Stimulated activated CD4-positive, alpha-beta T cell treated with anti-CD3 and anti-CD28 coated beads, TNF-alpha, amount 100 ng/mL, for 1 hour (primary cell): ENCODE measurements at places on chromosomes 7 and 10.

DNA sequence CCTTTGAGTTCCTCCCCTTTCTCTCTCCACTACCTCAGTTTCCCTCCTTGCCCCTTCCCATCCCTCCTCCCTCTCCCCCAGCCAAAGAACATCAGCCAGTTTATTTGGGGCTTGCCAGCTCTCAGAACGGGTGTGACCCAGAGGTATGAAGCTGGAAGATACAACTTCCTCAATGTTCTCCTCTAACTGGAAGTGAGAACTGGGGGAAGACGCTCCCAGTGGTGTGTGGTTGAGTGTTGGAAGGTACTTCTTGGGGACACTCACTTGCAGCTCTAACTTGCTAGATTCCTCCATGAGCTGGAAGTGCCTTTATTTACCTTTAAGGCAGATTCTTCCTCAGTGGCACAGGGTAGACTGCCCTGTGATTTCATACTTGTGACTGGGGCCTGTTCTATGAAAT lies 110.5 kb upstream of the HABP2 start:
- no peak for DNase-seq

GRCh38 chr7:68203251-68203650 lies 1206.6 kb downstream of the TYW1 start:
- no peak for DNase-seq

DNA sequence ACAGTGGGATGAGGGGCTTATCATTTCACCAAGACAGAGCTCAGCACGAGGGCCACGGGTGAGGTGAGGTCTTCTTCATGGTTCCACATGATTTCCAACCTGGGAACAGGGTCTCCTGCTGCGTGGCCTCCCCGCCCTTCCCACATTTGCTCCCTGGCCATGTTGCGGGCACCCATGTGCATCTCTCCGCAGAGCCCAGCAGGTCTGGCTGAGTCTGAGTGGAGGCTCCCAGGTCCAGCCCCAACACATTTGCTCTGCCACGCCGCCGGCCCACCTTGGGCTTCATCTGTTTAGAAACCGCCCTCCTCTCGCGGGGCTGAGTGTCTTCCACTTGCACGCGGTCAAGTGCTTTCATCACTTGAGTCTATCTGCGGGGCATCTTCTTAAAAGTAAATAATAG lies 14.8 kb upstream of the PRKAR1B start:
- no peak for DNase-seq

DNA sequence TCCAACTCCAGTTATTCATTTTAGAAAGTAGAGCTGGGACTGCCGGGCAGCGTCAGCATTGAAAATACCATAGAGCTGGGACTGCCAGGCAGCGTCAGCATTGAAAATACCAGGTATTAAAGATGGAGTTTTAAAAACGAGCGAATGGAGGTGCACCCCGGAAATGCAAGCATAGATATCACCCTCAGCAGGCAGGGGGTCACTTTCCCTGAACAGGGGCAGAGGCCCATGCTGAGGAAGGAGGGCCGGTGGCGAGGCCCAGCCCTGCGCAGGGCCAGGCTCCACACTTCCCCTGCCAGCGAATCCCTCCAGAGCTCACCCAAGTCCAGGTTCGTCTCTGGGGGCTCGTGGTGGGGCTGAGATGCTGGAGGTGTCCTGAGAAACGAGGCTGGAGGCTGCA lies 84.8 kb upstream of the DIP2C start:
- DNase-seq, result no peak

DNA sequence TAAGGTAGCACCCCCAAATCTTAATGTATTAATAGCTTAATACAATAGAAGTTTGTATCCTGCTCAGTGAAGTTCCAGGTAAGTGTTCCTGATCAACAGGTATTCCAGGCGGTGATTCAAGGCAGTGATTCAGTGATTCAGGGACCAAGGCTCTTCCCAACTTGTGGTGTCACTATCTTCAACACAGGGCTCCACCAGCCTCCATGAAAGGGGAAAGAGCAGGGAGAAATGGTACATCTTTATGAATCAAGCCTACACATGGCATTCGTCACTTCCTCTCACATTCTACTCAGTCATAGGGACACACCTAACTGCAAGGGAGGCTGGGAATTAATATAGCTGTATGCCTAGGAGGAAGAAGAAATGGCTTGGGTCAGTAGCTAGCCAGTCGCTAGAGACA lies 5.1 kb downstream of the GOLGA7B start:
- DNase-seq, result no peak

GRCh38 chr10:125084191-125084613 lies 76.2 kb downstream of the CTBP2 start:
- DNase-seq, result no peak

- DNase-seq, result no peak
Observed at GRCh38 chr10:122141821-122142640, 129.1 kb upstream of the BTBD16 start.

GRCh38 chr10:123621916-123622315 lies 44.2 kb upstream of the GPR26 start:
- DNase-seq, result no peak

DNA sequence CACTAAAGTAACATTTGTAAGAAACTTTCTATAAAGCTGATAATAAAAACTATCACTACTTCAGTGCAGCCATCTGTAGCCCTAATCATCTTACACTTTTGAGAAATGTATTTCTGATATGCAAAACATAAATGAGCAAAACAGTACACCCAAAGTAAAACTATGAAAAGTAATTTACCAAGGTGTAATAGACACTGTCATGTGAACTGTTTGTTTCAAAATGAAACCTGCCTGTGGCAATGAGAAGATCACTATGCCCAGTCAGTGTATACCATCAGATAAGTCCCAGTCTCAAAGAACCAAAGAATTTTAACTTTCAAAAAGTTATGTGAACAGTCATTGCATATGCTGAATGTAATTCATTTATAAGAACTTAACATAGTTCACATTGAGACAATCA lies 398.1 kb downstream of the CDC14C start:
- DNase-seq, result no peak

- DNase-seq, result no peak
Observed at GRCh38 chr7:94266238-94266644, 128.5 kb upstream of the COL1A2 start.

DNA sequence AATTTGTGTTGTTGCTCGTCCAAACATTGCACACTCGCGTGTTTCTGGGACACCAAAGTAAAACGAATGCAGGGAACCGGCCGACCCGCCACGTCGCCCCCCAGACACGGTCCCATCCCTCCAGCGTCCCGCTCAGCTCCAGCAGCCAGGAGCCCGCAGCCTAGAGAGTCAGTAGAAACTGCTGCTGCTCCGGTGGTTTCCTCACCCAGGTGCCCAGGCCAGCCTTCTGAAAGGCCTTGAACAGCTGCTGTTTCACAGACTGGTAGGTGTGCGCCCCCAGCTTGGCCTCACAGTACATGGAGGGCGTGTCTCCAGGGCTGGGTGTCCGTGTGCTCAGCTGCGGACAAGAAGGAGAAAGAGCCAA lies 126.8 kb downstream of the WDR37 start:
- DNase-seq, result no peak

- no peak for DNase-seq
Observed at GRCh38 chr10:124066781-124067714, 26.4 kb downstream of the CHST15 start.

GRCh38 chr10:23496727-23497126 lies 57.9 kb downstream of the OTUD1 start:
- DNase-seq, result no peak

GRCh38 chr7:2688409-2689342 lies 674 bp downstream of the AMZ1 start:
- no peak for DNase-seq

DNA sequence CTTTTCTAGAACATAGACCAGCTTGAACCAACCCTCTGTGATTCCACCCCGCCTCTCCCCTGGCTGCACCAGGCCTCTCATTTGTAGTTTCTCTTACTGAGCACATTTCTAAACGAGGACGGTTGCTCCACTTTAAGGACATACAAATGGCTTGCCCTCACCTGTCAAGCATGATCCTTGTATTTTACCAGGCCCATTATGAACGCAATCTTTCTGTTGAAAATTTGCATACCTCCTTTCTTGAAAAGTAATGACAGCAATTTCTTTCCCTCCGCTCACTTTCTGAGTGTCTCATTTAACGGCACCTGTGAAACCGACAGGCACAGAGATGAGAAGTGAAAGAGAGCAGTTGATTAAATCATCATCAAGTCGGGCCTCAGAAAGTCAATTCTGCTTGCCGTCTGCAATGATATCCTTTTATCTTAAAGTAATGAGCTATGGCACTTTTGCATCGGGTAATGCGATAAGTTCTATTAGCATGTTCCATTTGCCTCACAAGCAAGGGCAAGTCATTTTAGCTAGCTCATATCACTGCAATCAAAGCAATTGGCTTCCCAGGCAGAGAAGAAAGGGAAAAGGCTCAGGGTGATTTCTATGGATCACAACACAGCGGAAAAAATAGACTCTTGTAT lies 705.6 kb upstream of the GALNT17 start:
- no peak for DNase-seq

DNA sequence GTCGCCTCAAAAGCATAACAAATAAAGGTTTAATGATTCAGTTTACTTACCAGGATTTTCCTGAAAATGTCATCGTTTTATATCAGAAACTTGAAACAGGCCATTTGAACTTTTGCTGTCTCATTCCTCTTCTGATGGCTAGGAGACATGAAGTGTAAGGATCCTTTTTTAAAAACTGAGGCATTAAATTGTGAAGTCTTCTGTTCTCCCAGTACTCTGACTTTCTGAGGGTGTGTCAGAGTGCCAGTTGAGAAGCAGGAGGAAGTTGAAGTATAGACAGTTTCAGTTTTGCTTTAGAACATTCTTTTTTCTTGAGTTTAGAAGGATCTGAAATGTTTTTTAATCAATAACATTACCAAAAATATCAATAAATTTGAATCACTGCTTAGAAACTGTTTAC lies at the start of gene SAMD9L:
Gene SAMD9L (minus strand): TSS at position 242 of the 400 bp plus-strand sequence. CDS start 12,414 bp downstream, outside the sequence.
- no peak for DNase-seq

GRCh38 chr10:76309070-76309469 lies 877.6 kb downstream of the LRMDA start:
- DNase-seq, result no peak

GRCh38 chr10:23556727-23557440 lies 118.0 kb downstream of the OTUD1 start:
- no peak for DNase-seq

DNA sequence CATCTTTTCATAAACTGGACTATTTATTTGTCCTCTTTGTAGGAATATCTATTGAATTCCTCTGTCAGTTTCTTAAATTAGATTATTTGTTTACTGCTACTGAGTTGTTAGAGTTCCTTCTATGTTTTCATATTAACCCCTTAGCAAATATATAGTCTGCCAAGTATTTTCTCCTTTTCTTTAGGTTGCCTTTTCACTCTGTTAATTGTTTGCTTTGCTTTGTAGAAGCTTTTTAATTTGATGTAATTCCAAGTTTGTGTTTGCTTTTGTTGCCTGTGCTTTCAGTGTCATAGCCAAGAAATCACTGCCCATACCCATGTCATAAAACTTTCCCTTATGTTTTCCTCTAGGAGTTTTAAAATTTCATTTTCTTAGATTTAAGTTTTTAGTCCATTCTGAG lies 256.2 kb upstream of the SEMA3A start:
- DNase-seq, result no peak

DNA sequence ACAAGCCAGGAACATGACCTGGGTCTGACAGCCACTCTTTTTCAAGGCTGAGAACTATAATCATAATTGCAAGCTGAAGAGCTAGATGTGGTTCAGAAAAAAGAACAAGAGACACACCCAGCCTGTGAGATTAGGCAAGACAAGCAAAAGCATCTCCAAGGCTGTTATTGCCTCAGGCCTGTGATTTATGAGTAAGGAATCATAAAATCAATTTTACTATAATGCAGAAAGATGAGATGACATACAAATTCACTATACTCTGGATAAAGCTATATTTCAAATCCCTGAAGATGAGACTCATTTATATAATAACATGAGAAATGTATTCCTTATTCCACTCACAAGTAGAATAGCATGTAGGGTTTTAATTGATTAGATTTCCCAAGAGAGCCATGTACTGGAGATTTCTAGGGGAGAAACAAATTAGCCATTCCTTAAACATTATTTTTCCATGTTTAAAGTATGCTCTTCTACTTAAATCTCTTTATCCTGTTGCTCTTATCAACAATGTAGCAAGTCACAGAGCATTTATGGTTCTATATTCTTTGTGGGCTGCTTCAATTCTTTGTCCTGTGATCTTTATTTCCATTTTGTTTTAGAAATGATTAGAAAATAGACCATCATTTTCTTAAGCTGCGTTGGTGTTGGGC lies 47.4 kb downstream of the FHIP2A start:
- no peak for DNase-seq

DNA sequence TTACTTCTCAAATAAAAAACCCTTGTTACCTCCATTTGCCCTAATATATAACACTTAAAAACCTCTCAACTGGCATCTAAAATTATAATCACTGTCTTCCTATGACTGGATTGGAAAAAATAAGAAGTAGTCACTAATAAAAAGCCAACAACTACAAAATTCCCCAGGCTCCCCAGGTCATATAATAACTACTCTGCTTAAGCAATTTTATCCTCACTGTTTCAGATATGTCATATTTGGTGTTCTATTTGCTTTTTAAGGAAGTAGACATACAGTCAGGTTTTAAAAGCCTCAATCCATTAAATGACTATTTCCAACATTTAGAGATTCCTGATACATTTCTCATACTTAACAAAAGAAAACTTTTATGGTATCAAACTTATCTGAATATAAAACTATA lies 2.4 kb downstream of the H2AZ2 start:
- no peak for DNase-seq

GRCh38 chr7:17134786-17135185 lies 163.7 kb upstream of the AHR start:
- no peak for DNase-seq

DNA sequence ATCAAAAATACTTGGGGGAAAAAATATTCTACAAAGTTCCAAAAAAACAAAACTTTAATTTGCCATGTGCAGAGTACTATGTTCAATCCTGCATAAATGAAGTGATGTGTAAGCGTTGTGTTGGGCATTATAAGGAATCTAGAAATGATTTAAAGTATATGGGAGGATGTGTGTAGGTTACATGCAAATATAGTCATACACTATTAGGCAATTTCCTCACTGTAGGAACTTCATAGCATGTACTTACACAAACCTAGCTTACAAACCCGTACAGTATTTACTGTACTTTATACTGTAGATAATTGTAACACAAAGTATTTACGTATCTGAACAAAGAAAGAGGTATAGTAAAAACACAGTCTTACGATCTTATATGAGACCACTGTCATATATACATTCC lies 72.3 kb downstream of the NRBF2 start:
- DNase-seq, result no peak

DNA sequence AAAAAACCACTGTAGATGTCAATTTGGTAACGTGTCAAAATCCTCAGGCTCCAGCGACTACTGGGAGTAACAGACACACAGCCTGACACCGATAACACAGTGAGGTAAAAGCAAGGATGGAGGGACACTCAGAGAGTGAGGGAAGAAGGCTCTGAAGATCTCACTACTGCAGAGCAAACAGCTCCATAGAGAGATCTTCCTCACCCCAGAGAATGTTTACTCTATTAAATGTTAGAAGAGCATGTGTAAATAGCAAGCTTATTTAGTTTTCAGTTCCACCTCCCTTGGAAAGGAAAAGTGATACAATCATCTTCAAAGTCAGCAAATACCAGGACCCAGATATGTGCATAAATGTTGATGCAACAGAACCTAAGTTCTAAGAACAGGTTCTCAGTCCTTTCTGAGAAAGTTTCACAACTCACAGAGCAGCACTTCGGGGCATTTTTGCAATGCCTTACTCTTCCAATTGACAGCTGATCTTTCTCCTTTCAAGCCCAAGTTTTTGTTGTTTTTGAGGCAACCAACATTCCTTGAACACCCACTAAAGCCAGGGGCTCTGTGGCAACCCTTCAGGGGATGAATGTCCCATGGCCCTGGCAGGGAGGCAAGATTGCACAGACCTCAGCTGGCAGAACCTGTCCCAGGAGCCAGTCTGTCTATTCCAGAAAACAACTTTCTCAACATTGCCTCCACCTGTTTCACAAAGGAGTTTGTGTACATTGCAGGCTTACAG lies 177.4 kb downstream of the SFMBT2 start:
- no peak for DNase-seq
